ENCODE measurements at places on chromosomes 3 and 15.

DNA sequence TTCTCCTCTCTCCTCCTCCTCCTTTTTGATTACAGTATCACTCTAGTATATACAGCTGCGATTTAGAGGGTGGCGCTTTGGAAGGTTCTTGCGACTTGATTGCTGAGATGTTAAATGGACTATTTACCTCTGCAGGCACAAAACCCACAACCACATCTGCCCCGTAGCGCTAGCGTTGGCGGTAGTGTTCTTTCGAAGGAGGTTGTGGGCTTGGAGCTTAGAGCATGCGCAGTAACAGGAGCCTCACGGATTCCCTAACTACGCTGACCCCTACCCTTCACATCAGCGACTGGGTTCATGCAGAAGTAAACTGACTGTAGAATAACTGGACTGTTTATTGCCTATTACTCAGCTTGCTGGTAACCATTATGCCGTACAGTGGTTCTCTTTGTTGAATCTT lies 58.0 kb downstream of the CGGBP1 start:
- no peak for DNase-seq

DNA sequence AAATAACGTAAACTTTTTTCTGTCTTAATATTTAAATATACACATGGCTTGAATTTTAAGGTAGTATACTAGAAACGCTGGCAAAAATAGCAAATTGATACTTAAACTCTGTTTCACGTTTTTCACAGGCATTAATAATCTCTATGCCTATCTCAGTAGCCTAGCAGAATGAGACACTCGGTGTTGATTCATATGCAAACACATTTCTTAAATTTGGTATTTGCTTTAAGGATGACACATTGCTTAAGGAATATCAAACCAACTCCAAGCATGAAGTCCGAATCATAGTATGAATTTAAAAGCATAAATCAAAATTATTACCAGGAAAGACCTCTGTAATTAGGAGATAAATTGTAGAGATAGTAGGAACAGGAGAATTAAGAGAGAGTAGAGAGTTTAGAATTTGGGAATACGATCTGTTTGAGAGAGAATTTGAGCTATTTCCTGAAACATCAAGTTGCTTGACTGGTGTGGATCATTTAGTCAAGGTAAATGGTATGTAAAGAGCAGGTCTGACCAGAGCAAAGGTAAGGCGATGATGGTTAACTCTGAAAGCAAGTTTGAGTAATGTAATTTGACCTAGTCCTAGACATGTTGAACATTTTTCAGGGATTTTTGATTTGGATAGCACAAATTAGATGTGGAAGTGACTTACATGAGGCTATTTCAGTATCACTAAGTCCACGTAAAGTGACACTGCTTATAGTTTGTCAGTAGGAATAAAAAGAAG lies 236.1 kb downstream of the ROBO1 start:
- DNase-seq, result no peak

DNA sequence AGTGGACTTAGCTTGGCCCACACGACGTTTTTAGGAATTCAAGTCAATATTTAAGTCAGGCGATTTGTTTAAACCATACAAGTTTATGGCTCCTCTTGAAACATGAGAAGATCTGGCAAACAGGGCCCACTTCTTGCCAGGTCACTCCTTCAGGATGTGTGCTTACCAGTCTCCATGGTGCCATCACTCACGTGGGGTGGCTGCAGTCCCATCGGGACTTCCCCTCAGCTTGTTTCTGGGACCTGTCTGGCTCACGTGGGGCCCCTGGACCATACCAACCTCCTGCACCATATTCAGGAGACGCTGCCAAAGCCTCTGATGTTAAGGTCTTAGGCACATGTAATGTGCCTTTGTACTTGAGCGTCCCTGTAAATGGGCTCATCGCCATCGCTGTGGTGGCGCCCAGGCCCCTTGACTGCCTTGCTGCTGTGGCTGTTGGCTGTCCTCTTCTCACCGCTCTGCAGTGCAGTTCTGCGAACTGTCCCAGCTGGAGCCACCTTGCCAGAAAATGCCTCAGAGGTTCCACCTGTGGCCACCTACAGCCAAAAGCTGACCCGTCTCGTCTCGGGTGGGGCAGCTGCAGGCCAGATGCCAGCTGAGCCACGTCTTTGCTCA lies 8.9 kb downstream of the MCM2 start:
- no peak for DNase-seq

GRCh38 chr3:5330152-5330810 lies 142.8 kb downstream of the EDEM1 start:
- no peak for DNase-seq

DNA sequence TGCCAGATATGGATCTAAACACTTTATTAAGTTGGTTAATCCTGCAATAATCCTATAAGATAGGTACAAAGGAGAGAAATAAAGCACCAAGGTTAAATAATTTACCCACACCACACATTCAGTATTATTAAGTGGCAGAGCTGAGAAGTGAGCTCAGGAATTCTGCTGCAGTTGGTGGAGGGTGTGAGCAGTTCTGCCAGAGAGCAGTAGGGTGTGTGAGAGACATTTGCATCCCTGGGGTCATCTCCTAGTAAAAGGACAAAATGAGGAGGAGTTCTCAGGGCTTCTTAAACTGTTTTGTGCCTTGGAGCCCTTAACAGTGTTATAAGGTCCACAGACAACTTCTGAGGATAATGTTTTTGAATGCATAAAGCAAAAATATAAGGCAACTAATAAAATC lies 484.5 kb downstream of the TAFA4 start:
- no peak for DNase-seq

GRCh38 chr3:30666572-30667279 lies 60.3 kb downstream of the TGFBR2 start:
- no peak for DNase-seq

GRCh38 chr3:177679568-177680471 lies 482.5 kb upstream of the TBL1XR1 start:
- no peak for DNase-seq

- DNase-seq, result no peak
These were observed at the start of gene WDR49 for GRCh38 chr3:167653760-167654159. Gene WDR49, minus strand, starts transcription at chr3:167653942. Its CDS starts 517 bp downstream, at chr3:167653425.

- DNase-seq, result no peak
These were observed 14.0 kb downstream of the CAPN3 start for GRCh38 chr15:42373274-42373673.

- DNase-seq, result no peak
These were observed 44.0 kb downstream of the PCCB start for GRCh38 chr3:136294176-136294575.

DNA sequence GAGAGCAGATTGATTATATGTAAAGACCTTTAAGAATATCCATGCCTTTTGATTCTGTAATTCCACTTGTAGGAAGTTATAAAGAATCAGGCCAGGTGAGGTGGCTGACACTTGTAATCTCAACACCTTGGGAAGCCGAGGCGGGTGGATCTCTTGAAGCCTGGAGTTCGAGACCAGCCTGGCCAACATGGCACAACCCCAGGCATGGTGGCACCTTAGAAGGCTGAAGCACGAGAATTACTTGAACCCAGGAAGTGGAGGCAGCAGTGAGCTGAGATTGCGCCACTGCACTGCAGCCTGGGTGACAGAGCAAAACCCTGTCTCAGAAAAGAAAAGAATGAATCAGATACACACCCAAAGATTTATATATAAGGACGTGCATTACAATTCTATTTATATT lies 33.9 kb downstream of the HRH1 start:
- no peak for DNase-seq

GRCh38 chr3:4981294-4981664 lies 2.0 kb downstream of the BHLHE40 start:
- no peak for DNase-seq

GRCh38 chr15:89662893-89663626 lies 7.8 kb upstream of the KIF7 start:
- DNase-seq, result no peak

- no peak for DNase-seq
These were observed 63.2 kb downstream of the PDE8A start for GRCh38 chr15:85044894-85045293.

DNA sequence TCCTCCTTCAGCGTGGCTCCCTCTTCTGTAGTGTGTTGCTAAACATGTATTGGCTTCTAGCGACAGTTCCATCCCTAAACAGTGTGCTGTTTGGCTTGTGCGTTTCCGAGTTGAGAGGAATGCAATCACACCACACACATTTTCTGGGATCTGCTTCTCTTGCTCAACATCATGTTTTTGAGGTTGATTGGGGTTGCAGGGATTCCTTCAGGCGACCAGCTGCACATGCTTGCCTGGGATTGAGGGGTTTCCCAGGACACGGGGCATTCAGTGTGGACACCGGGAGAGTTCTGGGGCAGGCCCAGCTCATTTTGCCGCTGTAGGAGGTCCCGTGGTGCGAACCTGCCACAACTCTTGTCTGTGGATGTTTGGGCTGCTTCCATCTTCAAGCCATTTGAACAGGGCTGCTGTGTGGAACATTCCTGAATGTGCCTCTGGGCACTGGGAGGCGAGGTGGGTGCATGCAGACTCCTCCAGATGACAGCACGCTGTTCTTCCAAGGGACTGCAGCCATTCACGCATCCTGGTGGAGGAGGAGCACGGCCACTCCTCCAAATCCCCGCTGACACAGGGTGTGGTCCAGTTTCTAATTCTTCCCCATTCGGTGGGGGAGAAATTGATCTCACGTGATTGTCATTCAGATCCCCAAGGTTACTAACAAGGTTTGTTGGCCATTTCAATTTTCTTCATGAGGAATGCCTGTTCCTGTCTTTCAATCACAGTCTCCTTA lies 82.8 kb downstream of the PLXNA1 start:
- DNase-seq, result no peak

DNA sequence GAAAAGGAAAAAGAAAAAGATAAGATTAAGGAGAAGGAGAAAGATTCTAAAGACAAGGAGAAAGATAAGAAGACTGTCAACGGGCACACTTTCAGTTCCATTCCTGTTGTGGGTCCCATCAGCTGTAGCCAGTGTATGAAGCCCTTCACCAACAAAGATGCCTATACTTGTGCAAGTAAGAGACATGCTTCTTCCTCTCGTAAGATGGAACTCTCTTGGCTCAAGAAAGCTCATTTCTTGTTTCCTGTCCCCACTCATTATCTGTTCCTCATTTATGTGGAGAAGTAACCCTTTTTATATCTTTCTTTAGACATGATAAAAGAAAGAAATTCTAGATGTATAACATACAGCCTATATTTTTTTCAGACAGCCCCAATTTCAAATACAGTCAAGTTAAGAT lies 101.4 kb downstream of the KLHL25 start:
- no peak for DNase-seq

DNA sequence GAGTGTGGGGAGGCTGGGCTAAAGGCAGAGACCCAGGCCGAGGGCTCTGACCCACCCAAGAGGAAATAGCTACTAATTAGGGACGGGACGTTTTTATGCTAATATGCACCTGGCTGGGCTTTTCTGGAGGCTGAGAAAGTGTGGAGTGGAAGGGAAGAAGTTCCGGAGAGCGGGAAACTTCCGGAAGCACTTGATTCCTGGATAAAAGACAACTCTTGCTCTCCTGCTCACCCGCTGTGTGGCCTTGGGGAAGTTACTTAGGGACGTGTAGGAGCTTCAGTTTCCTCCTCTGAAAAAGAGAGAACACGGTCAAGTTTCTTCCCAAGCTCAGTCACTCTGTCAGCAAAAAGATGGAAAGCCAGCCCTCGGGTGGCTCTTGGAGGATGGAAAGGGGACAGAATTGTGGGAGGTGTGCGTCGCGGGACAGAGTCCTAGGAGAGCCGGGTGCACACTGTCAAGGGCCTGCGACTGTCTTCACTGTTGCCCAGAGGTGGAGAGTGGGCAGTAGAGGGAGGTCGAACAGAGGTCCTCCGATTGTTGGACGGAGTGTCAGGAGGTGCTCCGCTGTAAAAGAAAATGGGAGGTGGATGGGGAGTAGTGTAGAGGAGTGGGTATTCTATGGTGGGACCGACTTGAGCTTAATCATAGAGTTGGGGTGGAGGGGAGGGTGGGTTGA lies 43.2 kb downstream of the EPHB3 start:
- DNase-seq, result no peak

- DNase-seq, result no peak
These were observed 48.1 kb downstream of the PLCL2 start for GRCh38 chr3:16932877-16933276.

GRCh38 chr15:51341366-51342226 lies at the start of gene GLDN:
Gene GLDN, plus strand, starts transcription at chr15:51341655. Its CDS starts 30 bp downstream, at chr15:51341685.
- no peak for DNase-seq

DNA sequence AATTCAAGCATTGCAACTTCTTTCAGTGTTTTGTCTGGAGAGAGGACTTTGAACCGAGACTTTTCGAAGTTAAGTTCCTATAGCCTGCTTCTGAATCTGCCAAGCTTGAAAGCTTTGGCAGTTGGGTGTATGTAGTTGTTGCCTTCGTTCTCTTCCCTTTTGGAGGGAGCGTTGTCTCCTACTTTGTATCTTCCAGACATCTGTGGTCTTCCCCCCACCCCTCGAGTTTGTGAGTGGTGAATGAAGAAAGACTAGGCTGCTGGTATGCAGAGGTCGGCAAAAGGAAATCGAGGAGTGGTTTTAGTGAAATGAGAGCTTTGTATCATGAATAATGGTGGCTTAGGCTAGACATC lies 1.3 kb downstream of the CTNNB1 start:
- no peak for DNase-seq

DNA sequence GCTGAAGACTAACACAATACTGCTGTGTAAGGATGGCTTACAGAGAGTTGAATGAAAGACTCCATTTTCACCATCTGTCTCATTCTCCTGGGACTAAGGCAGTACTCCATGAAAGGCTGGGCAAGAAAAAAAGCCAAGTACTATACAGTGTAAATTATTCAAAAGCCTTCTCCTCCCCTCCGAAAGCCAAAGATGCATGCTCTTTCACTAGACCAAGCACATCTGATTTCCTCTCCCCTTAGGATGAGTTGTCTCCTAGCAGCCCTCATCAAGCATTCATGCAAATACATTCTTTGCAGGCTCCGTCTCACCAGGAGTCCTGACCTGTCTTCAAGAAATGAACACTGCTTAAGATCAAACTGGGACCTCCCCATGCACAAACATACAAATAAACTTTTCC lies 133.5 kb upstream of the THBS1 start:
- DNase-seq, result no peak

DNA sequence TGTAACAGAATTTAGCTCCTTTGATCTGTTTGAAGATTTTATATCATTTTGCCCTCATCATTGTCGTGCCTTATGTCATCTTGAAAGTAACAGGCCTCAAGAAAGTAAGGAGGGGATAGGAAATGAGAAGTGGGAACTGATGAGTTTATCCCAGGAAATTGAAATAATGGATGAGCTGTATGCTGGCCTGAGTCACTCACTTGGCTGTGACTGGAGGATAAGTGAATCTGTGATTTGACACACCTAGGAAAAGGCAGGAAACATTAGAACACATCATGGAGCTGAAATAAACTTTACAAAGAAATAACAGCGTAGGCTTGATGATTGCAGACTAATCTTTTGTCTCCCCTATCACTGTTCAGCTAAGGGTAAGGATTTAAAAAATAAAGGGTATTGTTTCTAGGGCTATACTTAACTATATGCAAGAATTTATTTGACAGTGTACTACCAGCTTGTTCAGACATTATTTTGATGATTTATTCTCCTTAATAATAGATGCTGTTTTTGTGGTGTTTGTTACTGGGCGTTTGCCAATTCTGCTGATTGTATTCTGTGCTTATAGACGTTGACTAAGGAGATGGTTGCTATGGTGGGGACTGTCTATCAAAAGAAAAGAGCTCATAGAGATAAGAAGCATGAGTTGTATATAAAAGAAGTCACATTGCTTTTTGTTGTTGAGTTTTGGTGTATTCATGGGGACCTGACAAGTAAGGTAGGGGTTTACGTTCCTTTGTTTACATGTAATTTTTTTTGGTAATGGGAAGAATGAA lies 105.6 kb upstream of the ROPN1 start:
- no peak for DNase-seq

Measured in GM12878 (cell line).